ENCODE measurements at places on chromosomes 3 and 15.

- DNase-seq = no peak
Observed at GRCh38 chr3:133404920-133405319, 5.1 kb downstream of the BFSP2 start.

DNA sequence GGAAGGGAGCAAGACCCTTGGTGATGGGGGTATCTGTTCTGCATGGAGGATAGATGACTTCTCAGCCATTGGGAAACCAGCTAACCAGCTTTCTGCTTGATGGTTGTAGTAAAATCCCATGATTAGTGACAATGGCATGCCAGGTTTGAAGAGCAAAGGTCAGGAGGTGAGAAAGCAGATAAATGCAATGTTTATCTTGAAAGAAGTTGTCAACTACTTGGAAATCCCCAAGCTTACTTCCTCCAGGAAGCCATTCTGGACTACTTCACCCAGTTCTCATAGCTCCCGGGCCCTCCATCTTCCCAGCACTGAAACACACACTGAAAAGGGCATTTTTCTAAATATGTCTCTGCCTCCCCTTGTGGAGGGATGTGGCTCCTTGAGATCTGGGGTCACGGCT, 51.3 kb downstream of the SMAD3 start:
- DNase-seq = no peak

GRCh38 chr3:14428087-14429033, 26.0 kb downstream of the SLC6A6 start:
- DNase-seq = no peak

- no peak for DNase-seq
Observed at GRCh38 chr3:186298876-186299275, 63.2 kb downstream of the DGKG start.

DNA sequence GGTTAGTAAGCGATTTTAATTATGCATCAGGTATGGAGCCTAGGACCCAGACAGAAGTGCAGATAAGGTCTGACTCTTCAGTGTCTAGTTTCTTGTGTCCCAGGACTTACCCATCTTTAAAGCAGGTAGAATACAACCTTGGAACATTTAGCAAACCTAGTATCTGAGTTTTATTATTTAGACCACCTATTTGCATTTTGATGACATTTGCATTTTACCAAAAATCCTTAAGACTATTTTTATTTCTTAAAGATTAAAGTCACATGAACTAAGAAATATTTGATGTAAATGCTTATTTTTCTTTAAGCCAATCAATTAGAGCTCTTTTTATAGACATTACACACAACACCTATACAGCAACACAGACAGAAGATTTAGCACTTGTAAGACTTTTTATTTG, 939.1 kb downstream of the OTOL1 start:
- DNase-seq = no peak

DNA sequence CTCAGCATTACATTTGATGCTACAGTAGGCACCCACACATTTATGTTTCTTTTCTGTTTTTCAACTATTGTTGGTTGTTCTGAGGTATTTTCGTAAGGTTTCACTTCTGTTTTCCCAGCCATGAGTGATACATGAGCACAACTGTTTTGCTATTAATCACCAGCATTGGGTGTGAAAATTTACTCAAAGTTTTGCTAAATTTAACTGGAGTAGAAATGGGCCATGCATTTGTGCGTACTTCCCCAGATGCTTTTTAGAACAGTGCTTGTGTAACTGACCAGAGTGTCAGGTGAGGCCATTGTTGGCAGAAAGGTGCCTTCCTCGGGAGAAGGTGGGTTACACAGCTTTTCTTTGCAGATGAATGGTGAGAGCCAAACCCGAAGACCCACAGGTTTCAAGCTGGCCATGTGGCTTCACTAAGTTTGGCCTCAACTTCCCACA, 70.4 kb downstream of the ST6GAL1 start:
- DNase-seq = no peak

- DNase-seq = no peak
Observed at GRCh38 chr15:31273258-31273941, 53.2 kb upstream of the KLF13 start.

- no peak for DNase-seq
Observed at GRCh38 chr3:155302481-155302880, 9.0 kb upstream of the STRIT1 start.

- no peak for DNase-seq
Observed at GRCh38 chr15:101453123-101454120, 36.1 kb downstream of the PCSK6 start.
